MCF 10A (cell line): ENCODE measurements at places on chromosomes 7 and 10.

- DNase-seq = no peak
- no peak overlapping the region for H3K27ac ChIP-seq
- no peaks in the 10 kb centered on the region for H3K4me1 ChIP-seq
- H3K27me3 ChIP-seq = peaks cover 46% of the 10 kb centered on the region
- H3K4me3 ChIP-seq = no peak overlapping the region
Measured at GRCh38 chr7:25624051-25624450, 395.8 kb upstream of the NPVF start.

GRCh38 chr10:15202639-15203038 is 34.1 kb upstream of the NMT2 start:
- H3K4me1 ChIP-seq = peaks cover 8% of the 10 kb centered on the region
- no peak overlapping the region for H3K27ac ChIP-seq
- H3K4me3 ChIP-seq = no peak overlapping the region

DNA sequence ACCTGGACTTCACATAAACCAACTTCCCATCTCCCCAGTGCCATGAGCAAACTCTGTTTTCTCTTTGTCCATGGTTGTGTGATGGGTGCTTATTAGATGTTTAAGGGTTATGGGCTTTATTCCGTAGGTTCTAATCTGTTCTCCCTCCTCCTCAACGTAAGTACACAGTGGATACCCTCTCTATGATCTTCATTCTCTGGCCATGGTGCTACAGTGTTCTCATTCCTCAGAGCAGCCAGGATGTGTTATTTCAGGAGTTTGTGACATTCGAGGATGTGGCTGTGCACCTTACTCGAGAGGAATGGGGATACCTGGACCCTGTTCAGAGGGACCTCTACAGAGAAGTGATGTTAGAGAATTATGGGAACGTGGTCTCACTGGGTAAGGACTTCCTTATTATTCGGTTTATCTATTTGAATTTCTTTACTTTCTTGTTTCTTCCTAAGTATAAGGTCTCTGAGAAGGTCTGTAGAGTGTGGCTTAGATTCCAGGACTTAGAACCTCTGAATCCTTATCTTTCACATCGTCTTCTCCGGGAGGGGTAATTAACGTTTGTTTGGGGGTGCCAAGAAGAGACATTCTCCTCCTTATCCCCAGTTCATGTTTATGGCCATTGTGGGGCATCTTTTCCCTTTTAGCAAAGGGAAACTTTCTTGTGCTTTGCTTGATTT is 3.8 kb downstream of the ZNF655 start:
- peaks cover 68% of the 10 kb centered on the region for H3K36me3 ChIP-seq
- H3K4me3 ChIP-seq = peak overlapping the region; percentile 85
- DNase-seq = no peak
- H3K4me1 ChIP-seq = peaks cover 42% of the 10 kb centered on the region
- H3K27ac ChIP-seq = peak overlapping the region; percentile 86
- H3K27me3 ChIP-seq = no peaks in the 10 kb centered on the region

DNA sequence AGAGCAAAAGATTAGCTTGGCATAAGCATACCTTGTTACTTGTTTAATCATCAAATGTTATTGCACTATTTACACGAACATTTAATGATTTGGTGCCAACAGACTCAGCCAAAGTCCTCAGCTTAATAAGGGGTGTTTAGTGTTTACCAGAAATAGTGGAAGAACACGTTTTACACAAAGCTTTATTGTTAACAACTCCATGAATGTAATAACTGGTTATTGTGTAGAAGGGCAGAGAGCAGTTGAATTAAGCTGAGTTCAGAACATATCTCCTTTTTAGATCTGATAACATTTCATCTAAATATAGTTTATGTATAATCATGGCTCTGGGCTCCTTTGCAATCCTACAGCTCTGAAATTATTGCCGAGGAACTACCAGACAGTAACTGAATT is 99.1 kb downstream of the CABCOCO1 start:
- peak overlapping the region; percentile 75 for H3K27ac ChIP-seq
- peaks cover 28% of the 10 kb centered on the region for H3K4me1 ChIP-seq
- no peaks in the 10 kb centered on the region for H3K36me3 ChIP-seq
- DNase-seq = no peak
- H3K4me3 ChIP-seq = no peak overlapping the region

- DNase-seq = no peak
- H3K4me1 ChIP-seq = no peaks in the 10 kb centered on the region
- no peak overlapping the region for H3K27ac ChIP-seq
- no peak overlapping the region for H3K4me3 ChIP-seq
- peaks cover 76% of the 10 kb centered on the region for H3K36me3 ChIP-seq
Measured at GRCh38 chr7:777728-778078, 50.6 kb upstream of the PRKAR1B start.

DNA sequence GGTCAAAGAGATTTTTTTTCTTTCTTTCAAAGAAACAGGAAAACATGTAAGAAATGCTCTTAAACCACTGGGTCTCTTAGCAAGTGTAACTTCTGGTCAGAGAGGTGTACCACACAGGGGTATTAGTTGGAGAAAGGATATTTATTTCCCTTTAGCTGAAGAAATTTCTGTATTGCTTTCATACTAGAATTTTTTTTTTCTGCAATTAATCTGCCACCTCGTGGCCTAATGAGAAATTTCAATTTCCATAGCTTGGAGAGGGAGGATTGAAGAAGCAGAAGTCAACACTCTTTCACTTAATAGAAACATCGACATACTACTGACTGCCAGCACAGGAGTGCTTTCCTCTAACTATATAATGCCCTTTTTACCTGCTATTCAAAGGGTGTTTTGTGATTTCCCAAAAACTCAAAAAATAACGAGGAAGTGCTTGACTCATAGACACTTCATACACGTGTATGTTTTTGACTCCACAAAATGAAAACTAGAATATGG is 177.6 kb upstream of the NAMPT start:
- no peaks in the 10 kb centered on the region for H3K27me3 ChIP-seq
- no peak overlapping the region for H3K4me3 ChIP-seq
- no peaks in the 10 kb centered on the region for H3K36me3 ChIP-seq
- H3K4me1 ChIP-seq = no peaks in the 10 kb centered on the region

GRCh38 chr7:25669281-25669781 is 441.0 kb upstream of the NPVF start:
- no peak for DNase-seq
- H3K27ac ChIP-seq = no peak overlapping the region
- no peak overlapping the region for H3K4me3 ChIP-seq
- H3K36me3 ChIP-seq = no peaks in the 10 kb centered on the region
- peaks cover 75% of the 10 kb centered on the region for H3K27me3 ChIP-seq

GRCh38 chr7:33183504-33183903 is 54.1 kb downstream of the BBS9 start:
- no peak overlapping the region for H3K4me3 ChIP-seq
- H3K27me3 ChIP-seq = no peaks in the 10 kb centered on the region
- H3K27ac ChIP-seq = no peak overlapping the region
- no peaks in the 10 kb centered on the region for H3K4me1 ChIP-seq
- H3K36me3 ChIP-seq = no peaks in the 10 kb centered on the region
